ENCODE measurements at places on chromosomes 3 and 15. TPM values are rescaled to one million over a fixed set of nuclear protein-coding genes. Genes with fewer than 3 reads are reported as not detected.

The FOXB1 gene
- total RNA-seq, result not detected

The ARPP21 gene
- not detected for total RNA-seq

The AADAC gene
- total RNA-seq, result not detected

The DGKG gene
- total RNA-seq, result 2.6 TPM

The MYZAP gene
- 0.69 TPM for total RNA-seq

The P2RY13 gene
- total RNA-seq, result not detected

- no peak for DNase-seq
These were observed 81.4 kb downstream of the IL12A start for GRCh38 chr3:160069986-160070385.

DNA sequence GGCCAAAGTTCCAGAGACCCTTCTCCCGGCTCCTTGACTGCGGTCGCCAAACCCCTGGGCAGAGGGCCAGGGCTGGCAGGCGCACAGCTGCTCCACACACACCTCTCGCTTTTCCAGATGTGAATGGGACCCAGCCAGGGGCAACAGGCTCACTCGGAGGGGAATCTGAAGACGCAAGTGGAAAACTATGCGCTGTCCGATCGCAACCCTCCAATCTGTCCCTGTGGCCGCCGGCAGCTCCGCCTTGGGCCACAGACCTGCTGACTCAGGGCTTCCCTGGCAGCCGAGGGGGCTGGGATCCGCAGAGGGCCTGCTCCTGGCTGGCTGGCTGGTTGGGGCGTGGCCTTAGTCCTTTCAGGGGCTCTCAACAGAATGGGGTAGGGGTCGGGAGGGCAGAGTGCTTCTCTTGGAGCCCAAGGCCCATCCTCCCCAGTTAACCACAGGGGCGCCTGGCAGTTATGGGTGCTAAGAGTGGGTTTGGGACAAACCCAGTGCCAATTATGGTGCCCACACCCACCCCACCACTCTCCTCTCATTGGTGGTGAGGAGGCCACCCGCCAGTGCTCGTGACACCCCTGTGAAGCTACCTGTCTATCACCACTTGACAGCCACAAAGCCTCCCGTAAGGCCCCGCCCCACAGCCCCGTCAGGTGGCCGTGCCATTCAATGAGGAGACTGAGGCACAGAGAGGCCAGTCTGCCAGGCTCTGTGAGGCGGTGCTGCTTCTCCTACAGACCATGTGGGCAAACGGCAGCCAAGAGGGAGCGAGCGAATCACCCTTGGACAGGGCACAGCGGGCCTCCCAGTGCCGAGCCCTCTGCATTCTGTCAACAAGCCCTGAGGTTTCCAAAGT lies 53.8 kb downstream of the IQSEC1 start:
- peak; percentile 83 for DNase-seq

DNA sequence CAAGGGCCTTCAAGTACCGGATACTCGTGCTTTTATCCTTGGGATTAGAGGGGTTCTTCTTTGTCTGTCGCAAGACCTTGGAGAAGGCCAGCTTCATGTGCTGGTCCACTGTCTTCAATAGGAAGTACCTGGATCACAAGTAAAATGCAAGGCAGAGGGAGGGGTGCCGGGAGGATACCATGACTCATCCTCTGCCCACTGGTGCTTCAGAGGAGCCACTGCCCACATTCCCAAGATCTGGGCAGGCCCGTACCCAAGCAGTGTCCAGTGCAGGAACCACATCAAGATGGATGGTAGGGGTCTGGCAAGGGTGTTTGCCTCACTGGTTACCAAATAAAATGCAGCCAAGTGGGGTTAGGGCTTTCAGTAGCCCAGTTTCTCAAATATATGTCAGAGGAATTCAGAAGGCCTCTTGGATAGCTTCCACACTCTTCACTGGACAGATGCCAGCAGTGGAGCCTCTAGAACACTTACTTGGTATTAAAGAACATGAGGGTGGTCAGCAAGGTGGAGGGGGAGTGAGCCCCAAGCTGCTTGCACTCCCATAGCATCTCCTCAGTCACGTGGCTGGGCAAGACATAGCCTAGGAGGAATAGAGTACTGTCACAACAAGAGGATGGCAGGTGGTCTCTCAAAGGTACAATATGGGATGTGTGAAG lies 3.6 kb upstream of the IMPDH2 start:
- no peak for DNase-seq

DNA sequence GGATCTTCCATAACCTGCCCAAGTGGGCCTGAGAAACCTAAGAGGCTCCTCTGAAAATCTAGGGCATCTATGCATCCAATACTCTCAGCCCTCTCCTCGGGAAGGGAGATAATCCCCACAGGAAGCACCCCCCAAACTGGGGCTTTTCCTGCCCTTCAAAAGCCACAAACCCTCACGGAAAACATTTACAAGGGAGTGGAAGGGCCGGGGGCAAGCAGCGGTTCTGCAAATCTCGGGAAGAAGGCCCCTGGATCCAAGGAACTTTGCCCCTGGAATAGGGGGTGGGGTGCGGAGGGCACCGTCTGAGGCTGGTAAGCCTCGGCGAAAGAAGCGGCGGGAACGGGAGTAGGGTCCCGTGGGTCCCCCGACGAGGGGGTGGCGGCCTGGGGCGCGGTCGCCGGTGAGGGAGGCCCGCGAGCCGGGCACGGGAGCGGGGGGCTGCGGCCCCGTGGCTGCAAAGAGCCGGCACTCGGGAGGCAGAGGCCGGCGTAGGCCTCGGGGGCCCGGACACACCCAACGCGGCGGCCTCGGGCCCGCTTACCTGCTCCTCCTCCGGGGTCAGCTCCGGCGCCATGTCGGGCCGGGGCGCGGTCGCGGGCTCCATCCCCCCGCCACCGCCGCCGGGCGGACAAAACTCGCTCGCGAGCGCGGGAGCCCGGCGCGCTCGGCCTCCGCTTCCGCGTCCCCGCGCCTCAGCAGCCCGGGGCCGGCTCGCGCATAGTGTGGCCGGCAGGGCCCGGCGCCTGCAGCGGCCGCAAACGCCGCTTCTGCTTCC lies 755 bp downstream of the PTPN9 start:
- DNase-seq, result peak; percentile 35

DNA sequence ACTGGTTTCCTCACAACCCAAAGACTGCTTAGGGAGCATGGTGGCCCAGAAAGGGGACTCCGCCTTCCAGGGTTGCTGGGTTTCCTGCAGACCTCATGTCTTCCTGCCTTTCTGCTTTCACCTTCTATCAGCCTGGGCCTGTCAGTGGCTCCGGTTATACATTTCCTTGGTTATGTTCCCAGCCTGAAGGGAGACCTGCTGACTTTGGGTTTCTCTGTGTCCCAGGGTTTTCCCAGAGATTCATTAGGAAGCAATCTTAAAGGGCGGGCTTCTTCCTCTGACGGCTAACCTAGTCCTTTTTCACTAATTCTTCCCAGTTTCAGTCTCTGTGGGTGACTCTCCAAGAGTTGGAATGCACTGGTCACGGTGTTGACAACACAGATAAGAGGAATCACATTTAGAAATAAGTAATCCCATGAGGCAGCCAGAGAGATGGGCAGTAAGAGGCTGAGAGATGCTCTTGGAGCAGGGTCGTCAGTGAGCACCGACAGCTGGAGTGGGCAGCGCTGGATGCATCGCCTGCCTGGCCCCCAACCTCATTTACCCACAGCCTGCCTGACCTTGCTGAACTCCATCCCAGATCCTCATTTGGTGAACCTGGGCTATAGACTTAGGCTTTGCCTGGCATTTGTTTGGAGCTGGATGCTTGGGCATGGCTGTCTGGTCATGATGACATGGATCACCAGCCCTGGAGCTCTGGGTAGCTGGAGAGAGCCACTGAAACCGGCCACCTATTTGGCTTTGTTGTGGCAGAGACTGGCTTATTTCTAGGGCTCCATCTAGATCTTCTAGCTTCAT lies 10.0 kb upstream of the EHD4 start:
- DNase-seq, result no peak

- no peak for DNase-seq
These were observed 240.7 kb downstream of the LPP start for GRCh38 chr3:188394623-188395022.

- no peak for DNase-seq
These were observed 296 bp downstream of the TPRA1 start for GRCh38 chr3:127590282-127590592.

GRCh38 chr15:79339588-79340314 lies 28.8 kb downstream of the TMED3 start:
- DNase-seq, result no peak

DNA sequence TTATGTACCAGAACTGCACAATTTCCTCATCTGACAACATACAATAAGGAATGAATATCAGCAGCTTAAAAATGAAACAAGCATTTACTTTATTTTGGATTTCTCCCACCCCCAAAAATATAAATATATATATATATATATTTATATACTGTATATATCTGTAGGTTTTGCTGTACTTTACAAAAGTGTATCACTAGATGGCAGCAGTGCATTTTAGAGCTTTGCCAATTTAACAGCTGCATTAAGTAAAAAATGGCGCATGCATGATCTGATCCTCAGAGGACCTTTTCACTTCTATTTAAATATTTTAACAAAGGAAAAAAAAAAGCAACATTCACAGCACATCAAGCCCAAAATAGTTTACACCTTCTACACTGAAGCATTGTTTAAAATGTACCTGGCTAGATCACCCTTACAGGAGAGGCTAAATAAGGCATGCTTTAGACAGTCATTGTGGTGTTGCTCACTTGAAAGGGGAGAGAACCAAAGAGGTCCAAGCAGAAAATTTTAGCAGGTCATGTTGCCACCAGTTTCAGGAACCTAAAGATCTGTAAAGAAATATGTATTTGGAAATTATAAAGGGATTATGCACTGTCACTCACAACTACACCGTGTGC lies 72.6 kb downstream of the NPTN start:
- DNase-seq, result no peak

DNA sequence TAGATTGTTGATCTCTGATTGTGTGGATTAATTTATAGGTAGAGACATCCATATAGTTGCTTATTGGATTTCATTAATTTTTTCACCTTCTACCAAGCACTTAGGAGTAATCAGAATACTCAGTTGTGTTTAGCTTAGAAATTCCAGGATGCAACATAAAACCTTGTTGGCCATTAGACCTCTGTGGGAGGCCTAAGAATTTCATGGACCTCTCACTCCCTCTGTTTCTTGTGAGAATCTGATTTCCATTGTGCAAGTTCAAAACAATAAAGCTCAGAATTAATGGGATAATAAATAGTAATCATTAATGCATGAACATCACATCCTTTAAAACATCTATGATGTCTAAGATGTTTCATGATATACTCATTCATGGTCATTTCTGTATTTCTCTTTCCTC lies 332.4 kb downstream of the GRM7 start:
- no peak for DNase-seq

GRCh38 chr15:30065025-30065801 lies 17.5 kb upstream of the GOLGA8J start:
- DNase-seq, result peak; percentile 55

DNA sequence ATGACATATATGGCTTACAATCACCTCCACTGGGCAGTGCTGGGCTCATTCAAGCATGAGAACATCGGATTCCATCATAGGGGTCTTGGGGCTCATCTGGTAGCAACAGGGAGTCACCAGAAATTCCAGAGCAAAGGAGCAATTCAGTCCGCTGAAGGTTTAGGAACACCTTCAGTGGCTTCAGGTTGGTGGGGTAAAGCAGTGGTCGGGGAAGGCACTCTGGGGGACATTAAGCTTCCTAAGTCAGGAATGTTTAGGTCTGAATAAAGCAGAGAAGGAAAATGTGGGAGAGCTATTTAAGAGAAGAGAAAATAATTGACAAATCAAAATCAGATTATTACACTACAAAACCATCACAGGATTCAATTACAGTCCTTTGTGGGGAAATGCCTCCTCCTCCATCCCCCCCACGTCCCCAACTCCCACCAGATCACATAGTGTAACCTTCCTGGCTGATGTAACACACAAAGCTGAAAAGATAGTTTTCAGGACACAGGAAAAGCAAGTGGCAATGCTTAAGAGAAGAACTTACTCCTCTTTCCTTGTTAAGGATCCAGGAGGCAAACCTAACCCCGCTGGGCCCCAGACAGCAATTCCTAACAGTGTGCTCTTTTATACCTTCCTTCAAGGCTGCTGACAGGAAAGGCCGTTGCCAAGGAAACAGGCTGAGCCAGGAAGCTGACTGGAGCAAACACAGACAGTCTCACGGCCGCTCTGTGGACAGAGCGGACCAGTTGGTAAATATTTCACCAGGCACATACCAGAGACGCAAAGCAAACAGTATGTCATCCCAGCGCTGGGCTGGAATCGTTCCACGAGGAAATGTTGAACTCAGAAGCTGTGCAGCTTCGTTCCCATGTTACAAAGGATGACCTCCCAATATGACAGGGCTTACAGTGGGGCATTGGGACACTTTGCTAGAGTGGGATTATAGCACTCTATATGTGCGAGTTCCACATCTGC lies 57.5 kb upstream of the LMCD1 start:
- DNase-seq, result peak; percentile 88

DNA sequence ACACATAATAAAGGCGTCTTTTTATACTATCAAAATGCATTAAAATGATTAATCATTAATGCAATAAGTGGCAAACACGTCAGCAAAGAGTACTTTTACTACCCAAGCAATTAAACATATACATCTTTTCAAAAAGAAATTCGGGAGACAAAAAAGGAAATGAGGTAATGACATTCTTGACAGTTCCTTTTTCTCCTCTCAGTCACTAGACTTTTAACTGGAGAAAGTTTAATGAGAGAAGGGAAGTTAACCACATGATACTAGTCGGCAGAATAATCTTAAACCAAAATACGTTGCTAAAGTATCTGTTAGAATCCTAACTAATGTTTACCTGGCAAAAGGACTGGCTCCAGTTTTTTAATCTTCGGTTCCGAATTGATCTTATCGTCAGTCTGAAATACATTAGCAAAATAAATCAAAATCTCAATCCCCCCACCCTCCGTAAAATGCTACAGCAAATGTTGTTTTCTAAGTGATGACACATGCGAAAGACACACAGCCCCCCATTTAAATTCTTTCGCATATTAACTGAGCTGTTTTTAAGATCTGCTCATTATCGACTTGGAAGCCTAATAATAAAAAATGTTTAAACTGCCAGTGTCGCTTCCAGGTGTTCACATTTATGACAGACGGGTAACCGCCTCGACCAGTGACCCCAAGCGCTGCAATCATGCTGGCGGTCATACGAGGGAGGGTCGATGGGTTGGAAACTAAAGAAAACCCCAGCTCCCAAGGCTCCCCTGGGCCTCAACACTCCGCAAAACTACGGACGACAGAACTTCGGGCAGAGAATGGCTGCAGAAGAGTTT lies 778 bp downstream of the MTMR10 start:
- no peak for DNase-seq

DNA sequence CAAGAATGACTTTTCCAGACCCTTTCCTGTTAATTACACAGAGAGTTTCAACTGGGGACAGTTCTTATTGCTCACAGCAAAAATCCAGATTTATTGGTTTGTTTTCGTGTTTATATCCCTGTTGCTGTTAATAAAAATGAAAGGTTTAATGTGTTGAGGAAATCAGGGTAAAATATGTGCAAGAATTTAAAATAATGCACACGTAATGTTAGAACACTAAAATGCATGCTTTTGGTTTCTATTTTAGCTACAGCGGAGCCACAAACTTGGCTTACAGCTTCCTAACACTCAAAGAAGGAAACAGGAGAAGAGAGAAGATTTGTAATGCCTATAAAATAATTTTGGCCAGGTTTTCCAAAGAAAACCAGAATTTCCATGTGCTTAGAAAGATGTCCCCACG lies 62.7 kb downstream of the CASR start:
- no peak for DNase-seq

- DNase-seq, result no peak
These were observed 30.9 kb downstream of the FAM3D start for GRCh38 chr3:58635371-58636285.

- no peak for DNase-seq
These were observed 23.6 kb downstream of the NBEAL2 start for GRCh38 chr3:47003056-47003410.
